ENCODE measurements at places on chromosomes 6 and 20.

DNA sequence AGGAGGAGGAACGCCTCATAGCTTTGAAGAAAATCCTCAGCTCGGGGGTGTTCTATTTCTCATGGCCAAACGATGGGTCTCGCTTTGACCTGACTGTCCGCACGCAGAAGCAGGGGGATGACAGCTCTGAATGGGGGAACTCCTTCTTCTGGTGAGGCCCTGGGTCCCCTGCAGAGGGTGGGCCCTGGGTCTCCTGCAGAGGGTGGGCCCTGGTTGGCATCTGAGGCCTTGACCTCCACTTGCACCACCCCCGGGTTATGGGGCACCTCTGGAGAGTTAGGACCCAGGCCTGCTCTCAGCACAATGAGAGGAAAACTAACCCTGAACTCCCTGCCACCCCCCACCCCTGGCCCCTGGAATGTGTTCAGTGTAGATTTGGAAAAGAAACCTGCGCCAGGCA, 47.2 kb downstream of the SYNJ2 start:
- DNase-seq: no peak

DNA sequence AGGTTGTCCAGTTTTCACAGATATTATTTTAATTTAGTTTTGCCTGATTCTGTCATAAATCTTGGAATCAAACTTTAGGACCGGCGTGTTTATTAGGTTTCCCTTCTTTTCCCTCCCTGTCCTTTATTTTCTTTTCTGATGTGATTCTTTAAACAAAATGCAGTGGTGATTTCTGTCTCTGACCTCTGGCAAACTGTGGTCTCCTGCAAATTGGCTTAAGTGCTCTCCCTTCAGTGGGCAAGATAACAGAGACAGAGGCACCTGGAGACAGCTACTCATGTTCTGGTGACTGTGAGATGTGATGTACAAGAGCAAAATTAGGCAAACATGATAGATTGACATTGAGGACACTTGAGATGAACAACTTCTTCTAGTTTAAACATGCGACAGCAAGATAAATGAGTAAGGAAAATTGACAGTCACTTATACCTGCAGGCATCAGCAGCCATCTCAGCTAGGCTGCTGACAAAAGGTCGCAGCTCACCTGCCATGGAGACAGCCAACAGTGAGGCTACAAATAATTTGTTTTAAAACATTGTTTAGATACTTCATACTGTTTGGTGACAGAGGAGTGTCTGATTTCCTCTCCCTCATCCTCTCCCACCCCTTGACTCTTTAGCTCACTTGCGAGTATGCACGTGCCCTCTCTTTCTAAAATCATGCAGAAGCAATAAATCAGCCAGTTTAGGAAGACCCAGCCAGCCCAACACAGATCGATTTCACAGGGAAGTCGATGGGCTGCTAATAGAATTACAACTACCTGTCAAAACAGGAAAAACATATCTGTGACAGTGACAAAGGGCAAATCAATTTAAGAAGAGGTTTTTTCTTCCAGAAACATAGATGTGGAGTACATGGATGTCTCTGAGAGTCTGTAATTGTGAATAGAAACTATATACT, 63.4 kb upstream of the MAP3K7 start:
- DNase-seq: no peak

DNA sequence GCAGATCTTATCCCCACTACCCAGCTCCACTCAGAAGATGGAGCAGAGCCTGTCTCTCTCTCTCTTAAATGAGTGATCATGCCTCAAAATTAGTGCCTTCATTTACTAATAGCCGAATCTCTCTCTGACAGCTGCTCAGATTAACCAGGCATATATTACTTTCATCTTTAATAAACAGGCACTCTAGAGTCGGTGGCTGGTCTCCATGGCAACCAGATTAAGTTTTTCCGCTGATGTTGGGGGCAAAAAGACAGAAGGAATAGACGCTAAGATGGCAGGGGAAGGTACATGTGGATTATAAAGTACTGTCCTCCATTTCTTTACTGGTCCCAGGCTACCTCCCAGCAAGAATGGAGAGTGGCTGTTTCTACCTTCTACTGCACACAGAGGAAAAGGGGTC, 121.6 kb downstream of the QRSL1 start:
- DNase-seq: no peak

- DNase-seq: no peak
Measured at GRCh38 chr20:20594171-20594530, 118.3 kb downstream of the RALGAPA2 start.

GRCh38 chr20:62595491-62595890, 46.8 kb upstream of the SLCO4A1 start:
- no peak for DNase-seq

GRCh38 chr6:107064579-107065065, 36.6 kb downstream of the MTRES1 start:
- no peak for DNase-seq

DNA sequence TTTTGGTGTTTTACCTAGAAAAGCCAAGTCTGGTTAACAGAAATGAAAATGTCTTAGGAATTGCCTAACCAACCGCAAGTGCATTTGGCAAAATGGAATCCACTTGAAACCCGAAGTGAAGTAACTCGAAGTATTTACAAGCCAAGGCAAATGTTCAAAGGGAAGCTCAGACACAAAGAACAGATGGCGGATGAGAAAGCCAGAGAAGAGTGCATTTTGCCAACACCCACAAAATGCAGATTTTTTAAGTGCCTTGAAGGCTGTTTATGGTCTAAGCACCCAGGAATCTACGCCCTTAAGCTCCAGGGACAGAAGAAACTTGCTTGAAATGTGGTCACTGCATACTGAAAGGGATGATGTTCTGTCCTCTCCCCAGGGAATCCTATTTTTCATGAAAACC, 70.0 kb upstream of the TBXT start:
- no peak for DNase-seq

GRCh38 chr6:17881085-17881858, 106.2 kb downstream of the KIF13A start:
- no peak for DNase-seq

DNA sequence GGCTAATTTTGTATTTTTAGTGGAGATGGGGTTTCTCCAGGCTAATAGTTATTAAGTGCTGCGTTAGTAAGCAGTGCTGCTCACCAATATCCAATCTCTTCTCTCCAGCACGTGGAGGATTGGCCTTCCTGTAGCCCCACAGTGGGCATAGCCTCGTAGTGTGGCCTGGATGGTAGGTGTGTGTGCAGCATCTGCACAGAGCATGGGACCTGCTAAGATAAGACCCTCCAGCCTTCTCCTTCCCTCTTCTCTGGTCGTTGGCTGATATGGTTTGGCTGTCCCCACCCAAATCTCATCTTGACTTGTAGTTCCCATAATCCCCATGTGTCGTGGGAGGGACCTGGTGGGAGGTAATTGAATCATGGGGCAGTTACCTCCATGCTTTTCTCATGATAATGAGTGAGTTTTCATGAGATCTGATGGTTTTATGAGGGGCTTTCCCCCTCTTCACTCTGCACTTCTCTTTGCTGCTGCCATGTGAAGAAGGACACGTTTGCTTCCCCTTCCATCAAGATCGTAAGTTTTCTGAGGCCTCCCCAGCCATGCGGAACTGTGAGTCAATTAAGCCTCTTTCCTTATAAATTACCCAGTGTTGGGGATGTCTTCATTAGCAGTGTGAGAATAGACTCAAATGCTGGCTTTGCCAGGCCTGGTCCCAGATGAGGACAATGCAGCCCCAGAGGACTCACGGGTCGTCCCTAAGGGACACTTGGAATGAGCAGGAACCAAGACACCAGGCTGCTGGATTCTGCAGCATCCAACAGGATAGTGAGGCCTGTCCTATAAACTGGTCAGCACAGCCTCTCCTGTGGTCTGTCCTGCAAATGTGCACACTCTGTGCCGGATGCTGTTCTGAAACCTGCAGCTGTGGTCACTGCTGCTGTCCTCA, 63.4 kb upstream of the AFDN start:
- no peak for DNase-seq

GRCh38 chr6:45533386-45533785, 155.7 kb upstream of the SUPT3H start:
- DNase-seq: no peak

DNA sequence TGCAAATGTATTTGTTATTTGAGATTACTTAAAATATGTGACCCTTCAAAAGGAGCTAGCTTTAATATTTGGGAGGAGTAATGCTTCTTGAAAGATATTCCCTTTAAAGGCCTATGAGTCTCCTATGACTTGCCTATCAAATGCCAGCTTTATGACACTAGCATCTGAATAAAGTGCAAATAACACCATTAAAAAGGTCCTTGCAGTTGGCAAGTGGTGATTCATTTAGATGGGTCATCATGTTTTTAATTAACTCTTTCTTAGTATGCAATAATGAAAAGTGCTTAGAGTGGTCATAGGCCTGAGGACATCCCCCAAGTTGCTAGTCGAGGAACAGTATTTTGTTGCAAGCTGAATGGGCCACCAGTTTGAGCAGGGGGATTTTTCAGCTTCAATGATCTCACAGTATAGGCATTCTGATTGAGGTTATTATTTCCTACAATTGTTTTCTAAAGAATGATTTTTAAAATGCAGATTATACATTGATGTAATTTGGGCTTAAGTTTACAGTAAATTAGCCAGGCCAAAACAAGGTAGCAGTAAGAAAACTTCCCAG, 3.7 kb upstream of the CD2AP start:
- DNase-seq: no peak

GRCh38 chr6:36827261-36828079, 11.8 kb downstream of the CPNE5 start:
- DNase-seq: no peak

- no peak for DNase-seq
Measured at GRCh38 chr20:10654250-10654610, 19.6 kb downstream of the JAG1 start.

GRCh38 chr6:154249499-154250298, 106.9 kb downstream of the IPCEF1 start:
- peak; percentile 77 for DNase-seq

- no peak for DNase-seq
Measured at GRCh38 chr6:158647501-158647900, 2.4 kb upstream of the SYTL3 start.

DNA sequence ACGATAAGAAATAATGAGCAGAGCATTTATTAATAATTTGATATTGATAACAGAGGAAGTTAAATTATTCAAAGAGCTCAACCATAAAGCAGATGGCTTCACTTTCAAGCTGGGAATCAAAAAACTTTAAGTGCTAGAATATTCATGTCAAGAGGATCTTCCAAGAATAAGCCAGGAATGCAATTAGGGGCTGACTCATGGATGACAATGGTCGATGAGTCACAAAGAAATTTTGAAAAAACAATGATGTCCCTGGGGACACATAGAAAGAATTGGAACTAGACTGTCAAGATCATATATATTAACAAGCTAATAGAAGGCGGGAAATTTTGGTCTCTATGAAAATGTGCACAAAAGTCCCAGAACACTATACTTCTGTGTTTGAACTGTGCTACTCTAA, 304.1 kb downstream of the LAMA2 start:
- DNase-seq: no peak

DNA sequence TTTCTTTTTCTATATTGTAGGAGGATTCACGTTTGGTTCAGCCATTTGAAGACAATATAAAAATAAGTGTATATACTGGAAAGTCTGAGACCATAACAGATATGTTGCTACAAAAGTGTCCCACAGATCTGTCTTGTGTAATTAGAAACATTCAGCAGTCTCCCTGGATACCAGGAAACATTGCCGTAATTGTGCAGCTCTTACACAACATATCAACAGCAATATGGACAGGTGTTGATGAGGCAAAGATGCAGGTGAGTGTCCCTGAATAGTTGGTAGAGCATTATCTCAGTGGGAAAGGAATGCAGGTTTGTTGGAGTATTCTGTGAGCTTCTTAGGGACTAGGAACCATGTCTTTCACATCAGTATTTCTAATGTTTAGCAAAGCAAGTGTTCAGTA, 18.3 kb upstream of the ADGRF4 start:
- no peak for DNase-seq

DNA sequence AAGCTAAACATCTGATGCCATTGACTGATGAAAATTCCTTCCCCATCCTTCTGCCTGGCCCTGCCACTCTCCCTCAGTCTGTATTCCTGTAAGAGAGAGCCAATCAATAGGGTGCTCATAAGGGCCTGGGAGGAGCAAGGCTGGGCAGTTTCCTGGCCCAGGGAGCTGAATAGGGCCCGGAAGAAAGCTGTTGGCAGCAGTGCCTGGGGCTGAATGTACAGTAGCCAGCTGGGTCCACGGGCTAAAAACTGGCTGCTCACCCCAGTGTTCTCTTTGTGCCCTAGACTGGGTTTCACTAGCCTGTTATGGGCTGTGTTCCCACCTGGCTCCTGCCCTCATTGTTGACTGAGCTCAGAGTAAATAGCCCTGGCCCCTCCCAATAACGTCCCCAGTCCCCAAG, 1.7 kb upstream of the WFDC2 start:
- DNase-seq: no peak

DNA sequence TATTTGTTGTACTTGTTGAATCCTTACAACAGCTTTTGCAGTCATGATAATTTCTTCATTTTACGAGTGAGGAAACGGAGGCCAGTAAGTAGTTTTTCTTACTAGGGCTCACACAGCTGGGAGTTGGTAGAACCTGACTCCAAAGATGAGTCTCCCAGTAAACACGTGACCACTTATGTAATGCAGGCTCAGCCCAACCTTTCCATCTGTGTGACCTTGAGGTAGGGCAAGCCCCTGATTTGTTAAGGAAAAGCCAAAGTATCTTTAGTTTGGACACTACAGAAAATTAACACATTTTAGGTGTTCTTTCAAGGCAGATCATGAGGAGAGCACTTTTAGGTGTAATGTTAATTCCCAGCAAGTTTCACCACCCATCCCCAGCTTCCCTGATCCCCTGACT, 111.3 kb downstream of the LRRC1 start:
- no peak for DNase-seq

DNA sequence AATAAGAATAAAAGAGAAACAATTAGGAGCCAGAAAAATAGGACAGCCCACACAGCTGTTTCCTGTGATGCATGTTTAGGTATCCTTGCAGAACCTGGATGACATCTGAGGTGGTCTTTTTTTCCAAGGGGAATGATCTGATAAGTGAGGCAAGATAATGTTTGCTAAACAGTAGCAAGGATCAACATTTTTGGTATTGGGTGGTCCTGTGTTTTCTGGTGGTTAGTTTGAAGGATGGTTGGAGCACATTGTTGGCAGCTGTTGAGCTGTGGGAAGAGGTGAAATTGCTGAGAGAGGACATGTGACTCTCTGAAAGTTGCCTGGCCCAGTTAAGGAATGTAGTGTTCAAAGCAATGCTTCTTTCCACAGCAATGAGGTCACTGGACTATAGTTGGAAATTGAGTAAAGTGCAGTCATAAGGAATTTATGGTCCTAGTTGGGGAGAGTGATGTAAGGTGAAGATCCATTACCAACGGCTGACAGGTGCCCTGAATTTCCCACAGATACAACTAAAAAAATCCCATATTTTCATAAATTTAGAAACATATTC, 270.2 kb upstream of the IMPG1 start:
- no peak for DNase-seq

- DNase-seq: peak; percentile 47
Measured at GRCh38 chr20:41142245-41142644, 4.9 kb downstream of the PLCG1 start.

DNA sequence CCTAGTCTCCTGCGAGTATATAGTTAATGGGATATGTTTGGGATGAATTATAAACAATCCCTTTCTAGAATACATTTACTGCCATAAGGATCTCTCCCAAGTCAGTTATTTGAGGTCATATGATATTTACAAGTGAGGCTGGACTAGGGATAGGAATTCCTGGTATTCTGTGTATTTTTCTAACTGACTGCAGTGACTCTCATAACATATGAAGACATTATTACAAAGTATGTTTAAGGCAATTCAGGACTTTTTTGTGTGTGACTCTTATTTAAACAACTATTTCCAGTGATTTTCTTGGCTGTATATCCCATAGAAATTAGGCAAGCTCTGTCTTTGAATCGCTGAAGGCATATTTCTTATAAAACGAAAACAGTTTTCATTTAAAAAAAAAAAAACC, 18.4 kb upstream of the TNFAIP3 start:
- no peak for DNase-seq
